ENCODE measurements at places on chromosomes 4 and X.

- no peak for DNase-seq
Observed at GRCh38 chr4:107870916-107871786, 46.4 kb downstream of the SGMS2 start.

DNA sequence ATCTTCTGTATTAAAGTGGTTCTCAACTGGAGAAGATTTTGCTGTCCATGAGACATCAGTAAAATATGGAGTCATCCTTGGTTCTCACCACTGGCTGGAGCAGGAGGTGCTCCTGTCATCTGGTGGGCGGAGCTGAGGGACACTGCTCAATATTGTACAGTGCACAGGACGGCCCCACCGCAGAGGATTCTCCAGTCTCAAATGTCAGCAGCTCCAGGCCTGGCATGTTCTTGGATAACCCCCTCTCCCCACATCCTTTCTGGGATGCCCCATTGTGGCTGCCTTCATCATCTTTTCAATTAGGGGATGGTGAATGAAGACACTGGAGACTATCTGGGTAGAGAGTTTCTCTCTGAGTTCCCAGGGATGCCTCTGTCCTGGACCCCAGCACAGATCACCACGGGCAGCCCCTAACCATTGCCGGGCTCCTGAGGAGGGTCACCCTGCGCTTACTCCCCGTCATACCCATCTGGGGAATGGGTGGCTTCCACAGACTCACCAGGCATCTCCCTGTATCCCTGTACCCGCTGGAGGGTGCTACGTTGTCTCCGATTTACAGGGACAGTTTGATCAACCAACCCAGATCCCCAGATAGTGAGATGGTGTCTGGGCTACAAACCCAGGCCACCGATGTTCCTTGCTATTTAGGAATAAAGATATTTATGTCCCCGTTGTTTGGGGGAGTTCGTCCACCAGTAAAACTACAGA lies 21.9 kb upstream of the P2RY8 start:
- DNase-seq = peak; percentile 8

DNA sequence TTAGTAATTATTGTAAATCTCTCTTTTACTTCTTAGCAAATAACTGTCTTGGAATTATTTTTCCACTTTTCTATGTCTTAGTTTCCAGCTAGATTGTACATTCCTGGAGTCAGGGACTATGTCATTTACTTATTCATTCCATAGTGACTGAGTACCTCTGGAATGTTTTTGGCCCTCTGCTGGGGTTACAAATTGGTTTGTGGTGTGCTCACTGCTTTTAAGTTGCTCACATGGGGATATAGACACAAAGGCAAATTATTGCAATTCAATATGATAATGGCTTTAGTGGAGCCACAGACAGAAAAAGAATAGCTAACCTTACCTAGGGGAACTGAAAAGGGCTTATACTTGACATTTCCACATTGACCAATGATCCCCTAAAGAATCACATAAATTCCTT lies 63.7 kb upstream of the PDGFRA start:
- no peak for DNase-seq

GRCh38 chr4:153383131-153383530 lies 38.6 kb downstream of the MND1 start:
- DNase-seq = no peak

DNA sequence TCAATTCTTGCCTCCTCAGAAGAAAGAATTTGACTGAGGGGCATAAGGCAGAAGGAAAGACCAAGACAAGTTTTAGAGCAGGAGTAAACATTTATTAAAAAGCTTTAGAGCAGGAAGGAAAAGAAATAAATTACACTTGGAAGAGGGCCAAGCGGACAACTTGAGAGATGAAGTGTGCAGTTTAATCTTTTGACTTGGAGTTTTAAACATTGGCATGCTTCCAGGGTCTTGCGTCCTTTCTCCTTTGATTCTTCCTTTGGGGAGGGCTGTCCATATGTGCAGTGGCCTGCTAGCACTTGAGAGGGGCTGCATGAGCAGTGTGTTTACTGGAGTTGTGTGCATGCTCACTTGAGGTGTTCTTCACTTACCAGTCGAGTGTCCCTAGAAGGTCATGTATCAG lies 275.8 kb upstream of the IL1RAPL1 start:
- no peak for DNase-seq

GRCh38 chr4:97910005-97910404 lies 233.3 kb downstream of the STPG2 start:
- no peak for DNase-seq

DNA sequence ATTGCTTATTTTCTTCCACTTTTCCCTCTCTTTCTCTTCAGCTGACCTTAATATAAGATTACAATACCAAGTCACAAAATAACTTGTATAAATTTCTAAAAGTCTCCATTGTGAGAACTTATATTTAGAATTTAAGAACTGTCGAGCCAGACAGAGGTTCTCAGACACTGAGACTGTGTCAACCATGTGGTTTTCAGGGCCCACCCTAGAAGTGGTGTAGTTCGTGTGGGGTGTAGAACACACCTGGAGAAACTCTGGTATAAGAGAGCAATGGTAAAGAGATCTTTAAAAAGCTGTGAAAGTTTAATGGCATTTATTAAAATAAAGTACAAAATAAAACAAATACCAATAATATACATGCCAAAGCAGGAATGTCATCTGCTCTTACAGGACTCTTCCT lies 19.7 kb downstream of the CPEB2 start:
- no peak for DNase-seq

DNA sequence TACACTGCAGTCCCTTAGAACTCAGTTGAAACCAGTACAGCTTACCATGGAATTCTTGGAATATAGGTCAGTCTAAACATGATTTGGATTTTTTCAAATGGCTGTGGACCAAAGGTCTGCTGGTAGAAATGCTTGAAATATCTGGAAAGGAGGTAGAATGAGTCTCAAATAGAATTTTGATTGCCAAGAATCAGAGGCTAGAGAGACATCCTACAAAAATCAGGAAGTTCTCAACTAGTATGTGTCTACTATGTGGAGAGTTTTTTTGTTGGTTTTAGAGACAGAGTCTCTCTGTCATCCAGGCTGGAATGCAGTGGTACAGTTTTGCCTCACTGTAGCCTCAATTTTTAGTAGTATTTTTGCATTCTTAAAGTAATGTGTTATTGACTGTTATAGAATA lies 53.6 kb downstream of the PAQR3 start:
- DNase-seq = no peak

DNA sequence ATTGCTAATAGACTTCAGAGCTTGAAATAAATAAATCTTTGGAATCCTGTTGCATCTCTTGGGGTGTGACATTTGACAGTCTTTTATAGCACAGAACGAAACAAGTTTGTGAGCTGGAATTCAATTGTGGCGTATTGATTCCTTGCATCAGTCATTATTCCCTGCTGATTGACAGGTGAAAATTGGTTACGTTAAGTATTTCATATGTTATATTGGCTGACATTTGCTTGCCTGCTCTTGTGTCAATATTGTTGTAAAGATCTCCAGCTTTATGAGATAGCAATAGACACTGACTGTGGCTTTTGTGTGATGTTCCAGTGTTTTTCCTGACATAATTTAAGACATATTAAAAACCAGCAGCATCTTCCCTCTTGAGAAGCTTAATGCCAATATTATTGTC lies 644.4 kb upstream of the FAM241A start:
- no peak for DNase-seq
